Erythroblast (primary cell): ENCODE measurements at places on chromosomes 2 and 18.

DNA sequence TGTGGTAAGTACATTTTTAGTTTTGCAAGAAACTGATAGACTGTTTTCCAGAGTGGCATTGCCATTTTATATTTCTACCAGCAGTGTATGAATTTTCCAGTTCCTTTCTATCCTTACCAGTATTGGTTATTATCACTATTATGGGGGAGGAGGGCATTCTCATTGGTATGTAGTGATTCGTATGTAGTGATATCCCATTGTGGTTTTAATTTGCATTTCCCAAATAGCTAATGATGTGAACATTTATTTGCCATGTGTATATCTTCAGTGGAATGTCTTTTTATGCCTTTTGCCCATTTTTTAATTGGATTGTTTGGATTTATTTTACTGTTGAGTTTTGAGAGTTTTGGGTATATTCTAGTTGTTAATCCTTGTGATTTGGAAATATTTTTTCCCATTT is 16.9 kb downstream of the EIF5B start:
- DNase-seq, result no peak

- DNase-seq, result peak; percentile 94
Observed at GRCh38 chr2:43190311-43191052, 35.9 kb downstream of the ZFP36L2 start.

DNA sequence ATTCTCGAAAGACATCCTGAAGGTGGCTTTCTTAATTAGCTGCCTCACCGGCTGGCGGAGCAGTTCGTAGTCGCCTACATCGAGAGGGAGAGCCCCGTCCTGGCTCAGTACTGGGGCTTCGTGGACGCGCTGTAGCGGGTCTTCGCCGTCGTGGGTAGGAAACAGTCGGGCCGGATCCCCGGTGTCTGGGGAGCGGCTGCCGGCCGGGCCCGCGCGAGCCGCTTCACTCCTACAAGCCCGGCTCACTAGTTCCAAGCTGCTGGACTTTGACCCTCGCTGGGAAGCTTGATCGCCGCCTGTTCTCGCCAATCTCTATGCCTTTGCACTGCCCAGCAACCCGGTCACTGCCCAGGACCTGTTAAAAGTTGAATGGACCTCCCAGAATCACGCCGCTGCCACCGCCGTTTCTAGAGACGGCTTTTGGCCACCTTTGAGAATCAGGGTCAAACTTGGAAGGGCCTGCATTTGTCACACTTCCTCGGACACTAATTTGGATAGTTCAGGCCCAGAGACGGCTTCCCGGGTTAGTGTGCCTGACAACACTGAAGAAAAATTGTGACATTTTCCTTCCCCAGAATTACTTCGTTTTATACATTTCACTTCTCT is 41.4 kb upstream of the AKAIN1 start:
- DNase-seq, result peak; percentile 87

DNA sequence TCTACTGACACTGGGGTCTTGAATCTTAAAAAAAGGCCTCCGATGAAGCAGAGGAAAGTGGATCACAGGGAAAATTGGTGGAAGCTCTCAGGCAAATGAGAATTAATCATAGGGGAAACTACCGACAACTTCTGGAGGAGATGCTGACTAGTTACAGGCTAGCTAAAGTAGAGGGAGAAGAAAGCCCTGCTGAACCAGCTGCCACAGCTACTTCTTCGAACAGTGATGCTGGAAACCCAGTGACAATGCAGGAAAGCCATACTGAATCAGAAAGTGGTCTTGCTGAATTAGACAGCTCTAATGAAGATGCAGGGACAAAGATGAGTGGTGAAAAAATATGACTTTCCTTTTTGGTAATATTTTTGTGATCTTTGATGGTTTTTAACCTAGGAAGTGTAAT is 44.9 kb upstream of the SLC3A1 start:
- DNase-seq, result no peak

- no peak for DNase-seq
Observed at GRCh38 chr18:14916851-14917250, 168.9 kb downstream of the ANKRD30B start.

DNA sequence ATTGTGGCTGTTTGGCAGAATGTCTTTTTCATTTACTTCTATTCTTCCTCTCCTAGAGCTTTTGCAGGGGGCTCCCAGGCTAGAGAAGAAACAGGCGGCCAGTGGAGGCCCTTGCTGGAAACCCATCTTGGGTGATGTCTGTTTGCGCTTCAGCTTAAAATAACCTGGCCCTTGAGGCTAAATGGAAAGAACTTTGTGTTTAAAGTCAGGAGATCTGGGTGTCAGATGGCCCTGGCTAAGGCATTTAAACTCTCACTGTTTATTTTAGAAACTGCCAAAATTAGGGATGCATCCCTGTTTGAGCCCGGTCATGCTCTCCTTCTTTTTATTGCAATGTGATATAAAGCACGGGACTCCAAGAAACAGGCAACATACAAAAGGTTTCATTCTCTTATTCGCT is 118.4 kb upstream of the RMP24 start:
- no peak for DNase-seq

DNA sequence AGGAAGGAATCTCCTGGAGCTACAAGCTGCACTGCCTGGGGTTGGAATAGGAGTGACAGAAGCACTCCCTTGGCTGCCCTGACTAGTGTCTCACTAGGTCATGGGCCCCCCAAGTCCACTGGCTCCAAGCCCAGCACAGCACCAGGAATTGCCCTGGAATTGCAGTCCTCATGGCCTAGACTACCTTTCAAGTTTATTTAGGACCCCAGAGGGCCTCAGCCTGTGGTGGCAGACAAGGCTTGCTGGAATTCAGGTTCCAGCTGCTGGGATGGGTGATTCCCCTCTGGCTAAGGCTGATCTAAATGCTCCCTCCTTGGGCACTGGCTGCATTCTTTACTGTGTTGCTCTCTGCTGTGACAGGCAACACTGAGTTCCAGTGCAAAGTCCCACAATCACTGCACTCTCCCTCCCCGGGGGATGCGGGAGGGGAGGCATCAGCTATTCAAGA is 14.0 kb downstream of the STRADB start:
- no peak for DNase-seq

DNA sequence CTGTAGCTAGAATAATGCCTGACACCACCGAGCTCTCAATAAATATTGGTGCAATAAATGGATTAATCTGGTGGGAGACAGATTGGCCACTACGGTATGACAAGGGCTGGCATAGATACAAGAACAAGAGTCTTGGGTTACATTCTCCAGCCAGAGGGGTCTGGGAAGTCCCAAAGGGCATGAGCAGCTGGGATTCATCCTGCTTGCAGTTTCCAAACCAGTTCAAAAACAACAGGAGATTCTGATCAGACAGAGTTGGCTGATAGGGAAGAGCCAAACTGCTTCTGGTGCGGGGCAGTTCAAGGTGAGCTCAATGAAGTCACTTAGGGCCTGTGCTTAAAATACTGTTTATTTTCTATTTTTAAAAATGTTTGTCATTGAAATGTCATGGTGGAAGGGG is 266.9 kb downstream of the TNS1 start:
- no peak for DNase-seq

- no peak for DNase-seq
Observed at GRCh38 chr2:197600306-197600705, 75.1 kb downstream of the RFTN2 start.

GRCh38 chr2:101223814-101224231 is 28.9 kb upstream of the CNOT11 start:
- no peak for DNase-seq

DNA sequence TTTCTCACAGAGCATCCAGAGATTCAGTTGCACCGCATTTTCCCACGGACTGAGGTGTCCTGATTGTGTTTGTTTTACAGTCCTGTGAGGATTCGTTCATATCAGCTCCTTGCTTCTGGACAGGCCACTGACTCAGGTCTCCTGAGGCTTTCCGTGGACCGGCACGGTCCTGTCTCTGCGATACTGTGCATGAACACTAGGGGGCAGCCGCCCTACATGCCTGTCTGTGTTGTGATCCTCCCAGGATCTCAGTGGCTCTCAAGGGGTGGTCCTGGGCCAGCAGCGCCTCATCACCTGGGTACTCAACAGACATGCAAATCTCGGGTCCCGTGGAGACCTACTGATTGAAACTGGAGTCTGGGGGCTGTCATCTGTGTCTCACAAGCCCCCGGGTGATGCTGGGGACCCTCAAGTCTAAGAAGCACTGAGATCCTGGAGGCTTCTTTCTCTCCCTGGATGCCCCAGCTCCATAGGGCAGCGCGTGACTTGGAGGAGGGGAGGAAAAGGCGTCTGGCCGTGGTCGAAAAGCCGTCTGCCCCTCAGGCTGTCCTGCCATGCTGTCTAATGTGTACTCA is 28.9 kb downstream of the IL1R2 start:
- peak; percentile 86 for DNase-seq

DNA sequence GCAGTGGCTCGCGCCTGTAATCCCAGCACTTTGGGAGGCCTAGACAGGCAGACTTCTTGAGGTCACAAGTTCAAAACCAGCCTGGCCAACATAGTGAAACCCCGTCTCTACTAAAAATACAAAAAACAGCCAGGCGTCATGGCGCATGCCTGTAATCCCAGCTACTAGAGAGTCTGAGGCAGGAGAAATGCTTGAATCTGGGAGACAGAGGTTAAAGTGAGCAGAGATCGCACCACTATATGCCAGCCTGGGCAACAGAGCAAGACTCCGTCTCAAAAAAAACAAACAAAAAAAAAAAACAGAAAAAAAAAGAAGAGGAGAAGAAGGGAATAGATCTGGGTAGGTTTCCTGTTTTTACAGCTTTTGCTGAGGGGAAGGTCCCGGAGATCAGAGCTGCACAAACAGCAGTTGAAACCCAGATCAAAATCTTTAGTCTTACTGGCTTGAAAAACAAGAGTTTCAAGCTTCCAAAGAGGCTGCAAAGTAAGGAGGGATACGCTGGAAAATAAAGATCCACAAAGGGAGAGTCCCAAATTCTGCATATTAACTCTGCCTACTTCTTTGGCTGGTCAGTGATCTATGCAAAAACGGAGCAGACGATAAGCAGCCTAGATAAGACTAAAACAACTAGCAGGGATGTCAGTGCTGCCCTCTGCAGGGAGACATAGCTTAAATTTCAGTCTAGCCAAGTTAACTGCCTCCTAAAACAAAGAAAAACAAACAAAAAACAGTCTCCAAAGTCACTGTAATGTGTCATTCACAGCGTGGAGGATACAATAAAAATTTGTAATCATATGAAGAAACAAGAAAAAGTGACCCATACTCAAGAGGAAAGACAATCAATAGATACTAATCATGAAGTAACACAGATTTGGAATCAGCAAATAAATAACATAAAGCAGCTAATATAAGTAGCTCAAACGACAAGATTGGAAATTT is 74.1 kb downstream of the TLK1 start:
- peak; percentile 79 for DNase-seq

DNA sequence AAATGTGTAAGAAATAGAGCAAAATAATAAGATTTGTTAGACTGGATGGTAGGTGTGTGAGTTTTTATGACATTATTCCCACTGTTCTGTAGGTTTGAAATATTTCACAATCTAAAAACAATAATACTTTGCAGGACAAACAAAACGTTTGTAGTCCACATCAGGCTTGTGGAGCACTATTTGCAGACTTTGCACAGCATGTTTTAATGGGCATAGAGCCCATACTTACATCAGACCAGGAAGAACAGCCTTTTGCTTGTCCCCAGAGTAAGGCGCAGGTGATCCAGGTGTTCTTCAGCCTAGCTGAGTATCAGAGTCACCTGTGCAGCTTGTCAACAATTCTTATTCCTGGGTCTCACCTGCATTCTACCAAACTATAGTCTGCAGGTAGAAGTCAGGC is 9.1 kb upstream of the STK39 start:
- no peak for DNase-seq
